Activated CD4-positive, alpha-beta memory T cell treated with anti-CD3 and anti-CD28 coated beads for 36 hours (primary cell): ENCODE measurements at places on chromosomes 11 and 22. TPM values are rescaled to one million over a fixed set of nuclear protein-coding genes. Genes with fewer than 3 reads are reported as not detected.

CELF1 gene
- total RNA-seq: 115 TPM

DNA sequence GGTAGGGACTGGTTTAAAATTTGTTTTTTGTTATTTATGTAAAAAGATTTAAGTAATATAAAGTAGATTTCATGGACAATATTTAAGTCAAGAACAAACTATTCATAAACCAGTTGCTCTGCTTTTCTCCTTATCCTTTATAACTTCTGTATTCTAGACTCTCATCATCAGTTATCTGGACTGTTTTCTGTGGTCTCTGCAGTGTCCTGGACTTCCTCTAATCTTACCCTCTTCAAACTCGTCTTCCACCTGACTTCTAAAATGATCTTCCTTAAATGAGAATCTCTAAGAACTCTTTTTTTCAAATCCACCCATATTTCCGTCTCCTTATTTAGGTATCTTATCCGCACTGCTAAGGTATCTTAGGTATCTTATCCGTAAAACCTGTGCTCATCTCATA is 8.1 kb downstream of the RRM1 start:
- no peak for DNase-seq

DNA sequence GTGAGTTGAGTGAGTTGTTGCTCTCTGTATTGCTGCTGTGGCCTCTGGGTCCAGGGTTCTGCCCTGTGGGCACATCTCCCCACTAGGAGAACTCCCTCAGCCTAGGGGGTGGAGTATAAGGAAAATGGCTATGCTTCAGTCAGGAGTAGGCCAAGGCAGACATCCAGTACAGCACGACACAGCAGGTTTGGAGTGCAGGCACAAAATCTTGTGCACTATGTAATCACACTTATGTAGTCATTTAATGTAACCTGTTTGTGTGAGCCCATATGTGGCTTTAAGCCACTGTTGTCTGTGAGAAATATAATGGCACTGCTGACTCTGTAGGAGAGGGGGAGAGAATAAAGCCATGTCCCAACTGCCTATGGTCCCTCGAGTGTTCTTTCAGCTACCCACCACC is 90.1 kb downstream of the CCDC83 start:
- no peak for DNase-seq

GRCh38 chr11:101264306-101264705 is 134.7 kb upstream of the PGR start:
- no peak for DNase-seq

TXNRD2 gene
- 23.4 TPM for total RNA-seq

DNA sequence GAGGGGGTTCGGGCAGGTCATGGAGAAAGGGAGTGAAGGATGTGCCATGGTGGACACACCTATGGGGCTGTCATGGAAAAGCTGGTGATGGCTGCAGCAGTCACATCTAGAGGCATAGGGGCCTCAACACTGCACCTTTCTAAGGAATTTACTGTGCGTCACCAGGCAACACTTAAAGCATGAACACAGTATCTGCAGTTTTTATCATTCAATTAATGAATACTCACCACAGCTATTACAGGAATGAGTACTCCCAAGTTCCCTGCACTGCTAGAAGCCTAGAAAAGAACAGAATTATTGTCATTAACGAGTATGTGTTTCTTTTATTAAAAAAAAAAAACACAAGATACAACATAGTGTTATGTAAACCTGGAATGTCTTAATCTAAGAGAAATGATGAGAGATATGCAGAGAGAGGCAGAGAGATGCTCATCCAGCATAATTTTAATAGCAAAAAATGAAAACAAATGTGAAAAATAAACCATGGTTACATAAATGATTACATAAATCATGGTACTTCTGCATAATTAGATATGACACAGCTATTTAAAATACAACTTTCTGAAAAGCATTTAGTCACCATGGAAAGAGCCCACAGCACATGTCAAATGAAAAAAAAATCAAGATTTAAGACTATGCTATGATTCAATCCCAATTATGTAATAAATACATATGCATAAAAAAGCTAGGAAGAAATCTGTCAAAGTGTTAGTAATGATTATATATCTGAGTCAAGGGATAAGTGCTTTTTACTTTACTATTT is 19.2 kb downstream of the SERPIND1 start:
- DNase-seq: no peak

RAB36 gene
- 0.31 TPM for total RNA-seq

DNA sequence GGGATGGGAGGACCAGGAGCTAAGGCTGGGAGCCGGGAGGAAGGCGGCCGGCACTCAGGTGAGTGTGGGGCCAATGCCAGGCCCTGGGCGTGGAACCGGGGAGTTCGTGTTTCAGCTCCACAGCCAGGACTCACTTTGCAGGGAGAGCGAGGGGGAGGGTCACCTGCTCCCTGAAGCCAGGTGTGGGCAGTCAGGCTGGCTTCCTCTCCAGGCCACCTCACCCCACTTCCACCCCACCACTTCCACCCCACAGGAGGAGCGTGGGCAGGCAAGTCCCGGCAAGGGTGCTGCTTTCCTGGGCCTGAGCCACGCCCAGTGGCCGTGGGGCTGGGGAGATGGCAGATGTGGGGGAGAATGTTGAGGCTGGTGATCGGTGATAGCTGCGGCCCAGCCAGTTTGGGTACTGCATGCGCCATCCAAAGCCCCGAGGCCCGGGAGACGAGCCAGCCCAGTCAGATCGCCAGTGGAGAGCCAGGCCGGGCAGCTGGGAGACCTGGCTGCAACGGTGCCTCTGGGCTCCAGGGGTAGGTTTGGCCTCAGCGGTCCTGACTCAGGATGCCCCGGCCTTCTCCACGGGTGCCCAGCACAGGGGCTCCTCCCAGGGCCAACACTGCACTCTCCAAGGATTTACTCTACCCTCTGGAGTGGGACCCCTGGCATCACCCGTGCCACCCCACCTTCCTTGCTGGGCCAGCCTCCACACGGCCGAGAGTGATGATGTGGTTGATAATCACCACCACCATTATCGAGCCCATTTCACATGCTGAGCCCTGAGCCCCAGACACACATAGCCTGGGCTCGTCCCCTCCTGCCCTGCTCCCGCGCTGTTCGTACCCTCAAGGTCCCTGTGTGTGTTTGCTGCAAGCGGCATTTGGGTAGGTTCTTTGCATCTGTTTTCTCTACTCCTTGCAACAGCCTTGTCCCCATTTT is 93.8 kb downstream of the WNT7B start:
- DNase-seq: no peak

TSSK2 gene
- total RNA-seq: not detected

DNA sequence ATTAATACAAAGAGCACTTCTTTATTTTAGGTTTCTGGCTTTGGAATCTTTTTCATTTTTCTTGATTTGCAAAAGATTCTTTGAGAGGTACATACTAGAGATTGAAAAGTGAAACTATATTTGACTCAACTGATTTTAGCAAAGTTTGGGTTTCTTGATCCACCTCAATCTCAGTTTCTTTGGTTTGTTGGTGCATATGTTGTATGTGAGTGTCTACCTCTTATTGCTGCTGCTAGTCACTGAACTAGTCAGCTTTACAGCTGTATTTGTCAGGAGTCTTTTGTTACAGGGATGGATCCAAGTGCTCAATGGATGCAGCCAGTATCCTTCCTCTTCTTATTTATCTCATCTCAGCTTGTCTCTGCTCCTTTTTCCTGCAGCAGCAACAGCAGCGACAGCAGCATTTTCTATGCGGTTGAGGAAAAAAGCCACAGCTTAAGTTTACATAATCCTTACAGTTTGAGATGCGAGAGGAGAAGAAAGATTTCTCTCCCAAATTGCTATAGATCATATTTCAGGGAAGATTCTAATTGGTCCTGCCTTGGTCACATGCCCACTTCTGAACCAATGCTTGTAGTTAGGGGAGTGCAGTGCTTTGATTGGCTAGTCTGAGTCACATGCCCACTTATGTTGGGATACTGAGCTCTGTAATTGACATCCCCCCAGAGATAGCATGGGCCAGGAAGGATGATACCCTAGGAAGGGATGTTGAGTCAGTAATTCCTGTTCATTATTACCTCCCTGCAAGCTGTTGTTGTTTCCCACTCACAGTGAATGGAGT is 10.0 kb upstream of the ZNRF3 start:
- no peak for DNase-seq

DNA sequence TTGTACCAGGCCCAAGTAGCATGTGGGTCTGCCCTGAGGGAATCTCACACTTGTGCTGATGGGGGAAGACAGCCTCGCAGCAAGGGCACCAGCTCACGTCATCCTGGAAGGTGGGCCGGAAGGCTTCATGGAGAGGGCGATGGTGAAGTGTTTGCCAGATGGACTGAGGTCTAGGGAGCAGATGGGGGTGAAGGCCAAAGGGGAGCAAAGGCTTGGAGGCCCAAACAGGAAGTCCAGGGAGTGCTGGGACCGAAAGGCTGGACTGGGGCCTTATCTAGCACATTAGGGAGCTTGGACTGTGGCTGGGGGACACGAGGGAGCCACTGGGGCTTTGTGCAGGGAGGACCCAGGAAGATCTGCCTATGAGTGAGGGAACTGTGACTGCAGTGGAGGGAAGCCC is 1.2 kb upstream of the TNFRSF13C start:
- no peak for DNase-seq
